HuH-7.5 (cell line): ENCODE measurements at places on chromosomes 4 and X.

DNA sequence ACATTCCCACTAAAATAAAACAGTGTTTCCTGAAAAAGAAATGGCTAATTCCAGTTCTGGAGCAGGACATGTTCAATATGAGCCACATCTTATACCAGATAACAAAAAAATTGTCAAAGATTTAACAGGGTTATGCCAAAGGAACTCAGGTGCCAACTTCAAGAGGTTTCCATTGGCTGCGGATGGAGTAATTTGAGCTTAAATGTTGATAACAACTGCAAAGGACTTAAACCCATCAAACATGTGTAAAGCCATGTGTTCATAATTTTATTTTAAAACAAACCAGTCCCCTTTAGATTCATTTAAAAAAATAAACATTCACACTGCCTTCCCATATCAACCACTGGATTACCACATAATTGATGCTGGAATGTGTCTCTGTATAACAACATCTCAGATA is 156.4 kb upstream of the PCDH18 start:
- DNase-seq: no peak

DNA sequence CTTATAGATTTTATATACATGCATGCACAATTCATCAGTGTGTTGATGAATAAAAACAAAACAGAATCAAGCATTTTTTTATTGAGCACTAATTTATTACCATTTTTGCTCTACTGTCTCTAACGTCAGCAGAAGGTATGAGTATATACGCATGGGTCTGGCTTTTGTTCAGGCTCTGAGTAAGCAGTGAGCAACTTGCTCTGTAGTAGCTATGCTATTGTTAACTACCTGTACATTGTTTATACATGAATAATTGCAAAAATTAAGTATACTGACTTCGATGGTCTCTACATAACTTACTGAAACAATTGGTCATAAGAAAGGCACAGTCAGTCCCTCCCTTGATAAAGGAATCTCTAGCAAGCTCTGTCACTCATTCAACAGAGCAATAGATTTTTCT is 122.9 kb downstream of the RS1 start:
- no peak for DNase-seq

GRCh38 chr4:39470402-39470801 is 11.5 kb downstream of the LIAS start:
- no peak for DNase-seq

DNA sequence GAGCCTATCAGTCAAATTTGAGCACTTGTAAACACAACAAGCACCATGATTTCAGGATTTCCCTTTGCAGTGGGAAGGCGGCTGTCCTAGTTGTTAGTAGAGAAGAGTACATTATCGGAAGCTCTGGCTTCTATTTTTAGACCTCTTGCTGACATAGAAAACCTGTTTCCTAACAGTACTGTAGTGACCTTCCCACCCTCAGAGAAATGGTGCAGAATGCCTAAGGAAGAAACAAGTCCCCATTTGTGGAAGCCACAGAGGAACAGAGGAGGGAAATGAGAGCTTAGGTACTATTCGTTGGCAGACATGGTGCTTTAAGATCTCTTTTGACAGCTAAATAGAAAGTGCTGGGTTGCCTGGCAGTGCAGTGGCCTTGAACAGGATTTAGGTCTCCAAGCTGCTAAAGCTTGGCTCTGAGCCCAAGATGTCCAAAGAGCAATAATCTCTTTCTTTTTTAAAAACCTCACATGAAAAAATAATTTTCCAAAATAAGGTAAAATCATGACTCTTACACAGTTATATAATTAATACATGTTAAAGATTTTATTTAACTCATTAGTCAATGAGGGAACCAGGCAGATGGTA is 24.9 kb downstream of the GLRA2 start:
- DNase-seq: peak; percentile 0

DNA sequence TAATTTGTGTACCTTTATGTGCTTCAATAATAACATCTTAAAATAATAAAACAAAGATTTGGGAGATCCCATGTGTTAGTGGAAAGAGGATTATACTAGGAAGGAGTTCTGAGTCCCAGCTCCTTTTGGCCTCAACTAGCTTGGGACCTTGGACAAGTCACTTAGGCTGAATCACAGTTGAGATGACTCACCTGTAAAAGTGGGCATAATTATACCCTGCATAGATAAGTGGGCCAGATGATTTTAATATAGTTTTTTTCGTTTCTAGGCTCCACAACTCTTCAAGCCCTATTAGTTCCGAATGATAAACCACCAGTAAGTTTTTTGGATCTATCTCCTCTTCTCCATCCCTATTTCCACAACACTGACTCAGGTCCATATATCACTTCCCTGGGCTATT is 131.8 kb downstream of the ENOX2 start:
- no peak for DNase-seq

GRCh38 chrX:132818638-132819037 is 139.8 kb downstream of the HS6ST2 start:
- no peak for DNase-seq

- DNase-seq: no peak
Observed at GRCh38 chr4:112288455-112288854, 2.8 kb upstream of the TIFA start.

DNA sequence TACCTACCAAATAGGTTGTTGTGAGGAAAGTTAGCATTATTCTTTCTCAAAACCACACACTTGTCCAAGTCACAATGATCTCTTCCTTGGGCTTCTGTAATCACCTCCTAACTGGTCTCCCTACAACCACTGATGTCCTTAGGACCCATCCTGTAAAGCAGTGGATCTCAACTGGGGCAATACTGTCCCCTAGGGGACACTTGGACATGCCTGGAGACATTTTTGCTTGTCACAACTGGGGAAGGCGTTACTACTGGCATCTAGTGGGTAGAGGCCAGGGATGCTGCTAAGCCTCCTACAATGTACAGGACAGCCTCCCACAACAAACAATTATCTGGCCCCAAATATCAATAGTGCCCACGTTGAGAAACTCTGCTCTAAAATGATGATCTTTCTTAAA is 118.7 kb upstream of the AP1S2 start:
- DNase-seq: no peak

DNA sequence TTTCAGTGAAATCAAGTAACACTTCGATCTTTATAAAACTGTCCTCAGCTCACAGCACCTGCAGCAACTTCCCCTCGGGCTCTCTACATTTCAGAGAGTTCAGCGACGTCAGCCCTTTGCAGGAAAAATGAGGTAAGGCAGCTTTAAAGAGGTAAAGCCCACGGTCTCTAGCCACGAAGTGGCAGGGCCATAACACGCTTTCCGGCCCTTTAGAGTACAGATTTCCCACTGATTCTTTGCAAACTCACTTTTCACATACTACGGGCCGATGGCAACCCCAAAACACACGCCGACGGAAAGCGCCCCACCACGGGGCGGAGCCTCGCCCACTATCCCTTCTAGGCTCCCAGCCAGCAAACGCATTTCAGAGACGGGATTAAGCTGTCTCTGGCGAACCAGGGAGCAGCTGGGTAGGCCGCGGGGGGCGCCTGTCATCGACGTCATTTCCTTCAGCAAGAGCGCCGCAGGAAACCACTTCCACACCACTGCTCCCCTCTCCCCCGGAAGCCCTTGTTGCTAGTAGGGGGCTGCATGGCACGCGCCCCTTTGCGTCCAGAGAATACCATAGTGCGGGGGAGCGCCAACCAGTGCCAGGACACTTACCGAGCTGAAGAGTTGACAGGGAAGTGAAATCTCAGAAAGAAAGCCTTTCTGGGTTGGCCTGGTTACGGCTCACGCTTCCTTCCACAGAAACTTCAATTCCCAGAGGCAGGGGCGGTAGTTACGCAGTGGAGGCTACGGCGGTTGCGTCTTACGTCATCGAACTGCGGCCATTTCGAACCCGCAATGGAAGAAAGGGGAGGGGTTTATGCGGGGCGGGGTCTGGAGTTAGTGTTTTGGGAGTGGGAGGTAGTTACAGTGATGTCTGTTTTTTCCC is at the start of gene TRMT10A:
Gene TRMT10A (minus strand): TSS at position 730 of the 877 bp plus-strand sequence. CDS start 4,701 bp downstream, outside the sequence.
- DNase-seq: peak; percentile 41

GRCh38 chrX:39736216-39737211 is 361.2 kb downstream of the BCOR start:
- DNase-seq: no peak

- no peak for DNase-seq
Observed at GRCh38 chr4:165398570-165398969, 19.8 kb downstream of the CPE start.

DNA sequence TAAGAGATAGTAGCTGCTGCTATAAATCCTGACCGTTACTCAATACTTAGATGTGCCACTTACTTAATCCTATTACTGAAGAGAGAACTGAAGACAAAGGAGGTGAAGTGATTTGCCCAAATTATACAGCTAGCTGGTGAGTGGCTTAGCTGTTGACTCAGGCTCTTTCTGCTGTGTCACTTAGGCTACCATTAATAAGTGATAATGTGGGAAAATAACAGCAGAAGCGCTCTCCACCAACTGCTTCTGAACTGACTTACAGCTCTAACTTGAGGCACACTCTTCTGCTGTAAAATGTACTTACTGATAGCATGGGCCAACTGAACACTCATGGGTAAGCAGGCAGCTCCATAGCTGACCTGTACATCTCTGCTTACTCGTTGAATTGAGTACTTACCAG is 7.5 kb upstream of the KLHL5 start:
- no peak for DNase-seq

GRCh38 chr4:128871948-128872347 is 62.4 kb downstream of the JADE1 start:
- no peak for DNase-seq

- DNase-seq: no peak
Observed at GRCh38 chr4:102606846-102607450, 105.8 kb downstream of the NFKB1 start.

DNA sequence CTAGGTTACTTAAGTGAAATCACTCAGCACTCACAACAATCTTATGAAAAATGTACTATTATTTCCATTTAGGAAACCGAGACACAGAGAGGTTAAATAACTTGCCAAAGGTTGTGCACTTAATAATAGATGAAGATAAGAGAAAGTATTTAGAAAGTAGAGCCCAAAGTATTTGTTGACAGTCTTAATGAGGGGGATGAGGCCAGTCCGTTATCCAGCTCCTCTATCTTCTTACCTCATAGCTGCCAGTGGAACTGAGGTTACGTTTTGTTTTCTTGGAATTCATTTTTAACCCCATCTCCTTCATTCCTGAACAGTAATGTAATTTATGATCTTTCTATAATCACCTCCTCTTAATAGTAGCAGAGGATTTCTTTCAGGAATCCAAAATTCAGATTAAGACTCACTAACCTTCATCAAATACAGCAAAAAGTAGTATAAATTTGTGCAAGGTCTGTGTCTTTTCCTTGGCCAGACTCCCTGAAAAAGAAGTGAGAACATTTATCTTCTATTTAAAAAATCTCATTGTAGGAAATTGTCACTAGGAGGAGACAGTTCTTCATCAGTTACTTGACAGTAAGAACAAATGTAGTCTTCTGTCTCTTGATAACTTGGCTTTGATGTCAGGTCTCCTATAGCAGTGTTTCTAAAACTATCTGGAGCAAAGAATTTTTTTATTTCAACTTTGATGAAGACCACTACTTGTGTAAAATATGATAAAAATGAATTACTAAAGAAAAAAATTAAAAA is 35.5 kb downstream of the F8 start:
- DNase-seq: no peak

DNA sequence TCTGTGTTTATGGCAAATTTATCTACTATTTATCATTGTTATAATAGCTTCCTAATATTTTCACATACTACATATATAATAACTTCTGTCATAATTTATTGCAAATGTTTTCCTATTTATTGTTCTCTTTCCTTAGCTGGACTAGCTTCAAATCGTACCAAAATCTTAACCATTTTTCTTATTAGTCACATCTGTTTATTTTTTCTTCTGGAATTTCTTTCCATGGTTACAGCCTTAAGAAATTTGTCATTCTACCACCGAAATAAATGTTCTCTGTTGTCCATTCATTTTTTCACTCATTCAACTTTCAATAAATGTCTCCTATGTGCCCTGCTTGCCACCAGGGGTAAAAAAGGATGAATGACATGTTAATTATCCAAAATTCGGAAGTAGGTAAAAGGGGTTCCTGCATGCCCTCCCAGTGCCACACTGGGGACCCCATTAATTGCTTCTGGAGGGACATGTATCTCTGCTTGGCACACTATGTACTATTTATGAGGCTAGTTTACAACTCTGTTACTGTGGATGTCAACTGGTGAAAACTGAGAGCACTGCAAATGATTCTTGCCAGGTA is 182.1 kb downstream of the SH3KBP1 start:
- no peak for DNase-seq

- no peak for DNase-seq
Observed at GRCh38 chr4:16043642-16044498, 40.0 kb downstream of the PROM1 start.

DNA sequence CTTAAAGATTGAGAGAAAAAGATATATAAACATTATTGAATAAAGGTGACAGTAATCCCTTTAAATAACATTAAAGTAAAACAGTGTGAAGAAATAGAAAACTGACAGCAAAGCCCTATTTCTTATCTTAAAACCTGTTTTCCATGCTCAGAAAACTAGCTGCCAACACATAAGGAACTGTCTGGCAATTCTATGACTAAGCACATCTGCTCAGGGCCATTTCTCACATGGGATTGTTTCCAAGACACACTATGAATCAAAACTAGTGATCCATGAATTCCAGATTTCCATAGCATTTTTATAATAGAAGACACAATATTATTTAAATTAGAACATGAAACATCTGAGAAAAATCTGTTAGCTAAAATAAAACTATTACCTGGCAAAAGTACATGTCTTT is 113.4 kb downstream of the SCLT1 start:
- no peak for DNase-seq

GRCh38 chr4:2942532-2943363 is 20.5 kb downstream of the NOP14 start:
- no peak for DNase-seq

DNA sequence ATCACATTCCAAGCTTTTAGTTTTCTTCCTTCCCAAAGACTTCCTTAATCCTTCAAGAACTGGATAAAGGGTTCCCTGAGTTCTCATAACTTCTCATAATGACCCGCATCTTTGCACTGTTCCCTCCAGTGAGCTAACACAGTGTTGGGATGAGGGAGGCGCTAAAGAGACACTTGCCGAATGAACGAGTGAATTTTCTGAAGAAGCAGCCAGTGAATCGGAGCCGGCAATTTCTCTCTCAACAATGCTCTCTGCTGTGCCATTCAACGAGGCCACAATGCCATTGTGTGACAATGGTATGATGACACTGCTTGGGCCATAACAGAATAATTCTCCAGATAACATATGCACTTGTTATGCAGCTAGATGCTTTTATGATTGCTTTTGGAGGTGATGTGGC is 51.4 kb upstream of the ZFP42 start:
- DNase-seq: no peak

DNA sequence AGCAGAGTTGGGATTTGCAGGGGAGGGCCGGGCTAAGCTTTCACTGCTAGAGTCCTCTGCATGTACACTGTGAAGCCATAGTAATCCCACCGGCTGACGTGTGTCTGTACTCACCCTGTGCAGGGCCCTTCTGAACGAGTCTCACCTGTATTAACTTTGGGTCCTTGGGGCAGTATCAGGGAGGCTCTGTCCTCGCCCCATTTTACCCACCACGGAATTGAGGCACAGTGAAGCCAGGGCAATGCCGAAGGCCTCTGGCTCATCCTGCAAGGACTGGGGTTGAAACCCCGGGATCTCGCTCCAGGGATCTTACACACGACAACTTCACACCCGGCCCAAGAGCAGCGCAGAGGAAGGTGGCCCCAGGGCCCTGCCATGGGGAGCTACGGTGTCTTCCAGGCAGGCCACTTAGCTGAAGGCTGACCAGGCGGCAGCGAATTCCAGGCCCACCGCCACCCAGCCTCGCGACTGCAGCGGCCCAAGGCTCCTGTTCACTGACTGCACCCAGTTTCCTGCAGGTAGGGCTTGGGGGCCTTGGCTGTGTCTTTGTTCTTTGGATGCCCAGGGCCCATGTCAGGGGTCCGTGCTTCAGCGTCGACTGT is 75.5 kb upstream of the ADRA2C start:
- no peak for DNase-seq

GRCh38 chrX:155215443-155216178 is 649 bp upstream of the VBP1 start:
- no peak for DNase-seq
